ENCODE measurements at places on chromosomes 12 and 14.

GRCh38 chr12:52171950-52172512 lies 19.8 kb downstream of the KRT80 start:
- DNase-seq: no peak

DNA sequence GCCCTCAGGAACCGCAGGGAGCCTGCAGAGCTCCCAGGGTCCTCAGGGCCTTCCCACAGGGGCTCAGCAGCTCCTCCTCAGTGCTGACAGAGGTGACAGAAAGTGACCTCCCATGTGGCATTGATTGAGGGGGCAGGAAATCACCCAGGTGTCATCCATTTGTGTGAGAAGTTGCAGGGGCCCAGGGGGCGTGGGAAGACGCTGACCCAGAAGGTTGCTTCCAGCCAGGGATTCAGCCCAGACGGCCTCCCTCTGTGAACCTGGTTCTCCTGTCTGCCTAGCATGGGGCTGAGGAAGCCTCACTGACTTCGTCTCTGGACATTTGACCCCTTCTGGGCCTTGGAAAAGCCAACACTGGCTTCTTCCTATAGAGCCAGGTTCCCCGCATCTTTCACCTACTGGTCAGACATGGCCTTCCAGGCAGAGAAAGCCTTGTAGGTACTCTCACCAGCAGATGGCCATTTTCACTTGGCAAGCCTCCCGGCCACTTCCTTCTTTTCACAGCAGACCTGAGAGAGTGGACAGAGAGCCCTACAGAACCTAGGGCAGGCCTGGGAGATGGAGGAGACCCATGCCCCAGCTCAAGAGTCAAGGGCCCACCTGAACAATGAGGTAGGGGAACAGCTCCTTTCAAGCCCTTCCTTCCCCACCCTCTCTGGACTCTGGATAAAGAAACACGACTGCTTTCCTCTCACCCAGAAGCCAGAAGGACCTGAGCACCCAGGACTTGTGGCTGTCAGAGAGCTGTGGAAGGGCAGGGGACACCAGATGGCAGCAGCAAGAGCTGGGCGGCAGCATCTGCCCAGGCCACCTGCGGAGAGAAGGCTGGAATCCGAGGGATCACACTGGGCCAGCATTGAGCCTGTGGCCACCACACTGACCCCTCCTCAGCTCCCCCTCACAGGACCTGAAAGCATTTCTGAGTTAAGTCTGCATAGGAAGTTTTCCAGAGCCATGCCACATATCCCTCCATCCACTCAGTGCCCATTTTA lies 377.8 kb downstream of the DPF3 start:
- no peak for DNase-seq

- DNase-seq: no peak
Measured at GRCh38 chr14:87149583-87150354, 843.2 kb downstream of the GALC start.

DNA sequence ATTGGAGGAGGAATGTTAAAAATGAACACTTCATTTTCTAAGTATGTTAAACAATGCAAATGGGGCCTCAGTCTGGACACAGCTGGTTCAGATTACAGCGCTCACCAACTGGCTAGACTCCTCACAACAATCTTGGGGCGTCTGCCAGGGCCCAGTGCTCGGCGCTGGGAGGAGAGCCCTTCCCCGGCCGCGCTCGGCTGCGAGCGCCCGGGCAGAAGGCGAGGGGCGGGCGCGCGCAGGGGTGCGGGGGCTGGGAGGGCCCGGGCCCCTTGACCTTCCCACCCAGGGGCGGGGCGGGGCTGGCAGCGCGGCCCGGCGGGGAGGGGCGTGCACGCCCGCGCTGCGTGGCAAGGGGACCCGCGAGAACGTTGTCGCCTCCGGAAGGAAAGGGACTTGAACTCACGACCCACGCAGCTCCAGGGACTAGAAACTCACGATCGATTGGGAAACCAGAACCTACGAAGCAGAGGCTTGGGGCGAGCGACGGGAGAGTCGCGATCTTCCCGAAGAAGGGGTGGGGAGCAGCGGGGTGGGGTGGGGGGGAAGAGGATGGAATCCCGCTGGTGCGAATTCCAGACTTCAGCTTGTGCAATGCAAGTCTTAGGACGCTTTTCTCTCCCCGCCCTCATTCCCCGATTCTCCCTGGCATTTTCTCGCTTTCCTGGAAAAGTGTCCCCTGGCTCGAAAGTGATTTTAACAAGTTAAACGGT lies at the start of gene FBLN5:
TSS of gene FBLN5 (minus strand) at position 220 of the 710 bp plus-strand sequence. CDS start 465 bp downstream, outside the sequence.
- DNase-seq: peak; percentile 32

DNA sequence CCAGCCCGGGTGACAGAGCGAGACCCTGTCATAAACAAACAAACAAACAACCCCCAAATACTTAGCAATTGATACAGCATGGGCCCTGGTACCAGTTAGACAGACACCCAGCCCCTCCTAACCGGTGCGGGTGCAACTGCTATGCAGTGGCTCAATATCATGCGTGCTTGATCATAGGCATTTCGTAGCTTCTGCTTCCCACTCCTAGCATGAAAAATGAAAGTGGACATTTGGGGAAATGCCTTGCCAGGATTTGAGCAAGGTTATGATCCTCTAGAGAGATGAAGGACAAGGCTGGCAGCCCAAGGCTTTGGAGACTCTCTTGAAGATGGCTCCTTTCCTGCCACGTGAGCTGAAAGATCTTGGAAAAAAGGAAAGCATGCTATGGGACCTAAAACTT lies 13.7 kb downstream of the FGF6 start:
- no peak for DNase-seq

DNA sequence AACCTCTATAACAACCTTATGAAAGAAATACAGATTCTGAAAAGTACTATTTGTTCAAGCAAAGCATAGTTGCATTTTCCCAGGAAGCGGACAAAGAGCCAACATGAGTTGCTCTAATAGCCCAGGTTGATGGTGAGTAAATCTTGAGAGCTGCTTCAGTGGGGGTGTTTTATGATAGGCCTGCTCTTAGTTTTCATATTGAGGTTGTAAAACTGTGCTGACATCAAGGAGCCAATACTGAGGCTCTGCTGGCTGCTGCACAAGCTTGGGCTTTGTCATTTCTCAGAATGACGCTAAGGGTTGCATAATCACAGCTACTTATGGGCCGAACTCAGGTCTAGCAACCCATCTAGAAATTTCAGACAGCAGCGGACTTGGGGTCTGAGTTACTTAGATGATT lies 11.5 kb downstream of the TBC1D30 start:
- no peak for DNase-seq

- no peak for DNase-seq
Measured at GRCh38 chr12:18595412-18595811, 142.4 kb downstream of the PLCZ1 start.

DNA sequence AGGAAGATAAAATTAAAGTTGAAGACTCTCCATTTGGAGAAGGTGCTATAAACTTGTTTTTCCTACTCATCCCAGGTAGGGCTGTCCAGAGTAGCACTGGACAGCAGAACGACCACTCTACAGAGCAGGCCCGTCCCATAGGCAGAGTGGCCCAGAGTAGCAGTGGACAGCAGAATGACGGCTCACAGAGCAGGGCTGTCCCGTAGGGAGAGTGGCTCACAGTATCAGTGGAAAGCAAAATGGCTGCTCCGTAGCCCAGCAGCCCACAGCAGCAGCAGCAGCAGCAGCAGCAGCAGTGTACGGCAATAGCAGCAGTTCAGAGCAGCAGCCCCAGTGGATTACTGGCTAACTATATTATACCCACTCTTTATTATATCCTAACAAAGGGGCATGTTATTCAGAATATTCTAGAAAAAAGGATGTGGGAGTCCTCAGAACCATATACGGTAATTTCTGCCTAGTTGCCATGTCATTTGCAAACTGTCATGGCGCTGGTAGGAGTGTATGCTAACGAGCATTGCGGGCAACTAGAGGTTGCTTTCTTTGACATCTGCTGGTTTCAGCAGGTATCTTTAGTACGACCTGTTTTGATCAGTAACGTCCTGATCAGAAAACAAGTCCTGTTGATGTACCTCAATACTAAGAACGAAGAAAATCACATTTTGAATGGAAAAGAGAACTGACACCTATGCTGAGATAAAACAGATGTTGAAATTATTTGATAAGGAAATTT lies 567.3 kb downstream of the SLC16A7 start:
- no peak for DNase-seq

DNA sequence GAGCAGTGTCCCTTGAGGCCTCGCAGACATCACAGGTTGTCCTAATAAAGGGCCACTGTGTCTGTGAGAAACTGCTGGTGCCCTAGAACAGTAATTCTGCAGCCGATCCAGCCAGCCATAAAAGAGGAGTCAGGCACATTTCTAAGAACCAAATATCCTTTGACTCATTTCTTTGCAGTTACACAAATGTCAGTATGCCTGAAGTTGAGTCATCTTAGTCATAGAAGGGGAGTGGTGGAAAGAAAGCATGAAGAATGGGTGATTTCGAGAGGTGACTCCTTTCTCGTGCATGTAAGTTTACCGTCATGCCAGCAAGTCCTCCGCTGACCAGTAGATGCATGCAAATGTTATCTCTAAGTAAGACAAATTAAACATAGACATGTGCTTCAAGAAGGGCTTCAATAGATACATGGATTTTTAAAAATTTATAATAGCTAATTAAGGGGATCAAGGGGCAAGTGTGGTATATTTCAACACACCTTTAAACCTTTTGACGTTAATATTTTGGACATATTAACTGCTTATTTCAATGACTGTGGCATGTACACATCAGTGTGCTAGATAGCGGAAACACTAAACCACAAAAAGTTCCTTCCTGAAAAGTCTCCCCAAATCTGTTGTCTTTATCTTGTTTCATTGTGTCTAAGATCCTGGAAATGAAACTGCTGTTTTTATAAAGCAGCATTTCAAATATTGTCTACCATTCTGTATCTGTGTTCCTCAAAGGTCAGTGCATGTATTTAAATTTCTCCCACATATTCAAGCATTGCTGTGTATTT lies 497.4 kb downstream of the NPAS3 start:
- no peak for DNase-seq

DNA sequence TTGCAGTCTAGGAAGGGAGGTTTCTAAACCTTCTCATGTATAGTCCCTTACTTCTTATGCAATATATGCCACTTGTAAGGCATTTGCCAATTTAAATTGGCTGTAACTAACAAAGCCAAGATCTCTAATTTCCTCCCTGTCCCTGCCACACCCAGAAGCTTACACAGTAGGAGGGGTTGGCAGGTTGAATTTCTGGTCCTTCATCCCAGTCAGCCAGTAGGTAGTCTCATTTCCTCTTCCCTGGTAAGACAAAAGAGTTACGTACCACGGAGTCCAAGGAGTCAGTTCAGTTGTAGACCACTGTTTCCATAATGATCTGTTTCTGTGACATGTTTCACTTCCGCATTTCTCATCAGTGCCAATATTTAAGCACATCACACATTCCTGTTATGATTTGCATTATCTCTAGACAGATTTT lies 47.0 kb upstream of the PLBD1 start:
- DNase-seq: no peak

- no peak for DNase-seq
Measured at GRCh38 chr12:22043943-22044342, 2.1 kb upstream of the CMAS start.

- DNase-seq: peak; percentile 63
Measured at GRCh38 chr14:95561001-95561412, 26.2 kb downstream of the GLRX5 start.

GRCh38 chr12:54858562-54858961 lies 4.2 kb downstream of the MUCL1 start:
- DNase-seq: no peak

GRCh38 chr12:100601626-100602025 lies 28.1 kb downstream of the GAS2L3 start:
- DNase-seq: no peak

DNA sequence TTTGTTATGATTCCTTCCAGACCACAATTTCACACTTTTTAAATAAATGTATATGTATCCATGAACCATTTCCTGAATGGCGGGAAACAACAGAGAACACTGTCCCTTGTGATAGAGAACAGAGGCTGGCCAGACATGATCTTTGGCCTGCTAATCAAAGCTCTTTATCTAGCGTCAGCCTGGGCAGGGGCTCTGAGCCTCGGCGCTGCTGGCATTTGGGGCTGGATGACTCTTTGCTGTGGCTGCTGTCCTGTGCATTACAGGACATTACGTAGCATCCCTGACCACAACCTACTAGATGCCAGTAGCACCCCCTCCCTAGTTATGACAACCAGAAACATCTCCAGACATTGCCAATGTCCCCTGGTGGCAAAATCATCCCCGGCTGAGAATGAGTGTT lies 77.7 kb downstream of the DNAH10 start:
- no peak for DNase-seq

GRCh38 chr12:109652977-109653264 lies 60.7 kb upstream of the FAM222A start:
- DNase-seq: no peak

DNA sequence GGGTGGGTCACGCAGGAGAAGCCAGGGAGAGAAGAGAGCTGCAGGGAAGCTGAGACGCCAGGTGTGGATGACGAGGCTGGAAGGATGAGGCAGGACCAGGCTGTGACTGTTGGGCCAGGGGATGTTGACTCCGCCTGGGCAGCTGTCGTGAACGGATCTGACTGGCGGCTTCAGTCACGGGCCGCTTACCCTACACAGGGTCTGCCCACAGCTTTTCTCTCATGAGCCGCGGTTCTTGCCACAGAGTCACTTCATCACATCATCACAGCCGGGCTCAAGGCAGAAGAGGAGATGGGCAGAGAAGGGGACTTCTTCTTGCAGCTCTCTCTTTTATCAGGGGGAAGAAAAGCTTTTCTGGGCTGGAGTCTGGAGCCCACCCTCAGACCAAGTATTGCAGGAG lies 7.7 kb downstream of the CLBA1 start:
- DNase-seq: no peak

DNA sequence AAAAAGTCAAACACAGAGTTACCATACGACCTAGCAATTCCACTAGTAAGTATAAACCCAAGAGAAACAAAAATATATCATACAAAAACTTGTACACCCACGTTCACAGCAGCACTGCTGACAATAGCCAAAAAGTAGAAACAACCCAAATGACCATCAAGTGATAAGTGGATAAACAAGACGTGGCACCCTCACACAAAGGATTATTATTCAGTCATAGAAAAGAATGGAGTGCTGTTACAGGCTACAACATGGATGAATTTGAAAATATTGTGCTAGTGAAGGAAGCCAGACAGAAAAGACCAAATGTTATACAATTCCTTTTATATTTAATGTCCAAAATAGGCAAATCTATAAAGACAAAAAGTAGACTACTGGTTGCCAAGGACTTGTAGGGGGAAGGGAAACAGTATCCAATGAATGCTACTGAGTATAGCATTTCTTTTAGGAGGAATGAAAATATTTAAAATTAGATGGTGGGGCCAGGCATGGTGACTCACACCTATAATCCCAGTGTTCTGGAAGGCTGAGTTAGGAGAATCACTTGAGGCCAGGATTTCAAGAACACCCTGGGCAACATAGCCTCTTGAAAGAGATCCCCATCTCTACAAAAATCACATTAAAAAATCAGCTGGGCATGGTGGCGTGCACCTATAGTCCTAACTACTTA lies 41.9 kb downstream of the SPTLC2 start:
- DNase-seq: no peak
